Myocyte (in vitro differentiated cells): ENCODE measurements at places on chromosomes 12 and 14. TPM values are rescaled to one million over a fixed set of nuclear protein-coding genes. Genes with fewer than 3 reads are reported as not detected.
A peak's percentile ranks its signal among the peaks of the same experiment; 100 is the strongest.

OR6C2 gene
- not detected in 2 replicates for total RNA-seq

DNA sequence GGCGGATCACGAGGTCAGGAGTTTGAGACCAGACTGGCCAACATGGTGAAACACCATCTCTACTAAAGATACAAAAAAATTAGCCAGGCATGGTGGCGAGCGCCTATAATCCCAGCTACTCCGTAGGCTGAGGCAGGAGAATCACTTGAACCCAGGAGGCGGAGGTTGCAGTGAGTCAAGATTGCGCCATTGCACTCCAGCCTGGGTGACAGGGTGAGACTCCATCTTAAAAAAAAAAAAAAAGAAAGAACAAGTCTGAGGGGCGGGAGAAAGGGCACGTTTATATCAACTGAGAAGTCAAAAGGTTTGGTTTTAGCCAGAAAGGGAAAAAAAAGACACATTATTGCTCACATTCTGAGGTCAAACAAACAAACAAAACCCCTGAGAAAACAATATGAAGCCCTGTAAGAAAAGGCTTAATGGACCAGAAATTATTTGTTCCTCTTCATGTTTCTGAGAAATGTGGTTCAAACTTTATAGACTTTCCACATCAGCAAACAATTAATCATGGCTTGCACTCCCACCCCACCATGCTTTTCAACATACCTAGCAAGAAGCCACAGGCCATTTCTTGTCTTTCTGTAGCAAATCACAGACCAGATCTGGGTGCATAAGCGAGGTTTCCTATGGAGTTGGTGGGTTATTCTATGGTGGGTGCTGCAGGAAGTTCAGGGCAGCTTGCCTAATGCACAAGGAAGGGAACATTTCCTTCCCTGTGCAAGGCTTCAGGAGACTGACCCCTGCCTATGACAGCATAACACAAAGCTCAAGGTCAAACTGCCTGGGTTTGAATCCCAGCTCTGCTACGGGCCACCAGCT is 80.1 kb downstream of the SSPN start:
- DNase-seq: no peak

GRCh38 chr14:37437490-37437889 is 157.6 kb downstream of the FOXA1 start:
- no peak for DNase-seq

DNA sequence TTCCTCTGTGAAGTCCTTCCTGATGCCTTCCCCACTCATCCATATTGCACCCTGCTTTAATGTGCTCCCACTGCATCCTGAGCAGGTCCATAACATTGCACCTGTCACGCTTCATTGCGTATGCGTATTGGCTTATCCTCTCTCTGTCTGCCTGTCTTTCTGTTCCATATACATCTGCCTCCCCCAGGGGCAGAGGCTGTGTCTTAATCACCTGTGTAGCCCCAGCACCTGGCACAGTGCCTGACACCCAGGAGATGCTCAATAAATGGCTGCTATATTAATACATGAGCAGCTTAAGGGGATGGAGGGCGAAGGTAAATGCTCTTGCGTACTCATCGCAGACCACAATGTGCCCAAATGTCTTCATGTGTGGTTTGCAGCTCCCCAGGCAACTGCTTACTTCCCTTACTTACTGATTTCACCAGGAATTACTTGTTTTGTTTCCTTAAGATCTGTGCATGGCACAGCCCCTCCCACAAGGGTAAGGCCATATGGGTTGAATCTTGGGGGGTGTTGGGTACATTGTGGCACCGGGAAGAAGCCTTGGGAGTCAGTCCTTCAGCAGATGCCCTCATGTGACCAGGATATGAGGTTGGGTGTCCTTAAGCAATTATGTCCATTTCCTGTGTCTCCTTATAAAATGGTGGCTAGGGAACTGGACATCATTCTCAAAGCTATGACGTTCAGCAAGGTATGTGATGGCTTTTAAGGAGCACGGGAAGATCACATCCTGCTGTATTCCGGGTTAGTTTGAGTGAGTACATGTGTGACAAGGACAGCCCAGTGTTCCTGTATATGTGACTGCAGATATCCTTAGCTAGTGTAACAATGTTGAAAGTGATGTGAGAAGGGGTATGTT is 848 bp upstream of the CPNE6 start:
- no peak for DNase-seq

- peak; percentile 20 for DNase-seq
Measured at GRCh38 chr14:60215127-60215444, 33.9 kb upstream of the PPM1A start.

TBX5 gene
- not detected in 2 replicates for total RNA-seq

FOXN4 gene
- total RNA-seq: not detected in 2 replicates

SLC6A15 gene
- total RNA-seq: 3.3 and 3.7 TPM in 2 replicates

DNA sequence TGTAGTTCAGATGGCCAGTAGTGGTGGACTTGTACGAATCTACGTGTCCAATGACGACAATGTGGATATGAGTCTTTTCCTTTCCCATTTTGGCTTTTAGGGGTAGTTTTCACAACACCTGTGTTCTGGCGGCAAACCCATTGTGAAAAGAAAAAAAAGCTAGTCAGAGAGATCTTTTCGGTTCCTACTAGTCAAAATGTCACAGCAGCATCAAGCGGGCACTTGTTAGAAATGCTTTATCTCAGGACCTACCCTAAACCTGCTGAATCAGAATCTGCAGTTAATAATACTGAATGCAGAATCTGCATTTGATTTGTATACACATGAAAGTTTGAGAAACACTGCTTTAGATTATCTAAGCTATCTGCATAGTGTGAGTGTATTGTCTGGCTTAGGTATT is 18.3 kb downstream of the AEBP2 start:
- DNase-seq: no peak

DNA sequence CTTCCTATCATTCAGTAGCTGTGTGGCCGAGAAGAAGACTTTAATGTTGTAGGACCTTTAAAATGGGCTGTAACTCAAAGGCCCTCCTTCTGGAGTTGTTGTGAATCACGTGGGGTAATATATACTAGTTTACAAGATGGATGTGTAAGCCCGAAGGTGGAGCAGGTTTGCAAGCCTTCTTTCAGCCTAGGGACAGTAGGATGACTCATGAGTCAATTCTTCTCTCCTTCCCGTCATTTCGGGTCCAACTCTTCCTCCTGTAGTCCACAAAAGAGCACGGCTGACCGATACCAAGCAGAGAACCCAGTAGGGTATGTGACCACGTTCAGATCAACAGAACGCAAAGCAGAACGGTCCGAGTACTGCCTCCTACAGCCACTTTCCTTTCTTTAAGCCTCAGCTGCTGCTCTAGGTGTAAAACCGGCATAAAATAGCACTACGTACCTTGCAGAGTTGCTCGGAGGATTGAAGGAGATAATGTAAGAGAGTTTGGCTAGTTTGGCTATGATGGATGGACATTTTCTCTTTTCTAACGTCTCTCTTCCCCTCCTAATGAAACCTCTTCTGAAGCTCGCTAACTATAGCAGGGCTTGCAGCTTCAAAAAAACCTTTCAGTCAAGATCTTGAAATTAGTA is 1.3 kb upstream of the RASSF3 start:
- DNase-seq: peak; percentile 22
